ENCODE measurements at places on chromosomes 5 and 9.

DNA sequence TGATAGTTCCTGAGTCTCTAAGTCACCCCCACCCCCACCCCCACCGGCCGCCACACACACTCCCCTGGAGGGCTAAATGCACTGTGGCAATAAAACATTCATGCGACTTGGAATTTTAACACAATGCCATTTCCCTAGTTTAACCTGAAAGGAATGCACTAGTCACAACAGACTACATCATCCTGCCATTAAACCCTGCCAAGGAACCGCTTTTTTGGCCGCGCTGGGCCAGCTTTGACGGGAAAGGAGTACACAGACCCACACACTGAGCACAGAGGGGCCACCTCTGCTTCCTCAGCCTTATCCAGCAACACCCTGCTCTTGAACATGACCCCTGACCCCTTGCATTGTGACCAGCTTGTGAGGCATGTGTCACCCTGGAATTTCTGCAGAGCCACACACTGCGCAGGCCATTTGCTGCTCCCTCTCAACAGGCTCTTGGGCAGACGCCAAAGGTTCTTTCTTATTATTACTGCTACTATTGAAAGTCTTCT lies 165.3 kb downstream of the BNC2 start:
- peak; percentile 98 for DNase-seq

DNA sequence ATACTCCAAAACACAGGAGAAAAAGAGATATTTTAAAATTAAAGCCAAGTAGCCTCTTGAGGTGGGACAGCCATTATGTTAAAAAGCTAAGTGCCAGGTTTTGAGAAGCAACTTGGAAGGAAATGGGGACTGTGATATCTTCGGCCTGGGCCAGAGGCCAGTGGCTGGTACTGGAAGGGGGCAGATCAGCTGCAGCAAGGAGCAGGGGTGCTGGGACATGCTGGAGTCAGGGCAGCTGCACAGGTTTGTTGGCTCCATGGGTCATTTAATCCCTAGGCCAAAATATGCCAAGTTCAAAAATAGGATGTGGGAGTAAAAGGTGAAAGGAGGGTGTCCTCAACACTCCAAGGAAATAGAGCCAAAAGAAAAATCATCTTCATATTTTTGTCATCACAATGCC lies 30.0 kb downstream of the ADRB2 start:
- DNase-seq: no peak

GRCh38 chr9:28801144-28801799 lies 1228.0 kb upstream of the C9orf72 start:
- DNase-seq: peak; percentile 10

- DNase-seq: no peak
These were observed 313 bp downstream of the LCN12 start for GRCh38 chr9:136952321-136952850.

DNA sequence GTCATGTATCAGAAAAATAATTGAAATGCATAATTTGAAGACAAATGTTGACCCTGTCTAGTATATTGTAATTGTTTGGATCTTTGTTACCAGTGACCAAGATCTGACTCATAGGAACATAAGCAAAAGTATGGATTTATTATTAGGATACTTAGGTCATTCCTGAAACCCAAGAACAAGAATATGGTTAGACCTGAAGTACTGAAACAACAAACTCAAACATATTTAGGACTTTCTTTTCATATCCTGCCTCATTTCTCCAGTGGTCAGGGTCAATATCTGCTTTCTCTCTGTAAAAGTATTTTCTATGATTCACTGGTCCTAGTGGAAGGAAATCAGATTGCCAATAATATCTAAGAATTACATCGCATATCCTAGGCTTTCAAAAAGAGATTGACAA lies 1937.1 kb upstream of the WWC1 start:
- DNase-seq: no peak

DNA sequence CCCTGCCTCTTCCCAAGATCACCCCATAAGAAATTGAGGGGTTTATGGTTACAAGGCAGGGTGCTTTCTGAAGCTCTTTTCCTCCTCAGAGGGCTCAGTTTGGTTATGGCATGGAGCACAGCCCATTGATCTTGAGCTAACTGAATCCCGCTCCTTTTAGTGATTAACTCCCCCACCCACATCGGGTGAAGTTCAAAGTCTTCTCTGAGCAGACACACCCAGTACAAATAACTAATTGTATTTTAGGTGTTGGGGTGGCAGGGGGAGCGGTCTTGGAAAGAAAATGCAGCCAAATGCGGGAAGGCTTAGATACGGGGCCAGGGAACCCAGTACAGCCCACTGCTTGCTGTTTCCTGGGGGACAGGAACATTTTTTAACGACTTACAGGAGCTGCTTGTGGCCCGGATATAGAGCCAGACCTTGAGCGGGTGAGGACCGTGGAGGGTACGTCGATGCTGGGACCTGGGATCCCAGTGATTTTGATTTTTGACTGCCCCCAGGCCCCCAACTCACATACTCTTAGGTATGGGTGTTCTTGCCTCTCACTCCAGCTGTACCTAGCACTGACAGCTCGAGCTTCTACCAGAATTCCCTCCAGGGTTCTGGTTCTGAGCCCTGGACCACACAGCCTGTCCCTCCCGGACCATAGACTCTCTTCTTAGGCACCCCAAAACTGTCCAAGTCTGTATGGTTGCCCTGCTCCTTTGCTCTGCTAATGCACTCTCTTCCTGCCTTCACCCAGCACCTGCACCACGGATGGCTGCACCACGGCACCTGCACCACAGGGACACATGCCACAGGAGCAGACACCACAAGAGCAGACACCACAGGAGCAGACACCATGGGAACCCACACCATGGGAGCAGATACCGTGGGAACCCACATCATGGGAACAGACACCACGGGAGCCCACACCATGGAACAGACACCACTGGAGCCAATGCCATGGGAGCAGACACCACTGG lies 18.3 kb upstream of the RXRA start:
- DNase-seq: no peak

DNA sequence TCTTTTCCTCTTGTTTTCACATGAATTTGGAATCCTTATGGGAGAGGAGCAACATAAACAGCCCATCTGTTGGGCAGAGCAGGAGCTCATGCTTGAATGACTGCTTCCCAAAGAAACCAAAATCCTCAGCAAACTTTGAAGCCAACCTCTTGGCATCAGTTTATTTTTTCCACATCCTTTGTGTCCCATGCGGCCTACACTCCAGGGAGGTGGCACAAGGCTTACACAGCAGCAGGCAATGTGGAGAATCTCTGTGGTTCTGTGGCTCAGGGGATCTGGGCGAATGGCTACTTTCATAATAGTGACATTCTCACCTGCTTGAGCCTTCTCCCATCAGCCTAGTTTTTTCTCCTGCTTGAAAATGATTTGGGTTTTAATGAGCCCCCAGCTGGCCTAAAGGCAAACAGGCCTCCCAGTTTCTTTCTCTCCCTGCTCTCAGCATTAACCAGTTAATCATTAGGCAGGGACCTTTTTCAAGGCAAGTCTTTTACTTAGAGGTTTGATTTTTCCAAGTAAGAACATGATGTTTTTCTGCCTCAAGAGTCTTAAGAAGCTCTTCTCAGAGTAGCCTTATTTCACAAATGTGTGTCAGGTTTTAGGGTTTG lies 370.3 kb downstream of the ARHGEF28 start:
- DNase-seq: no peak

GRCh38 chr5:16659536-16659935 lies 42.7 kb upstream of the RETREG1 start:
- no peak for DNase-seq

DNA sequence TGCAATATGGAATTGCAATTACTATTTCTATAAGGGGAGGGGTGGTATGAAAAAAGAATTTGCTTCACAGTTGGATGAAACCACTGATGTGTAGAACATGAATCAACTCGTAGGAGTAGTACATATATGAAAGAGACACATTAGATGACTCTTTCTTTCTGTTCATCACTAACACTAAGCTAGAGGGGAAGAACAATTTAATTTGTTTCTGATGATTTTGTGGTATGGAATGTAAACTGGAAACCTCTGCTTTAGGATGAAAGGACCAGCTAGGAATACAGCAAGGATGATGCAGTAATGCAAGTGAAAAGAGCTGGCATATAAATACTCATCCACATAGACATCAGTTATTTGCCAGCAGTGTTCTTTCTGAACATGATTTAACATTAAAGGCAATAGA lies 113.4 kb downstream of the PAPPA start:
- no peak for DNase-seq

- no peak for DNase-seq
These were observed 114.8 kb upstream of the PJA2 start for GRCh38 chr5:109524555-109524954.

DNA sequence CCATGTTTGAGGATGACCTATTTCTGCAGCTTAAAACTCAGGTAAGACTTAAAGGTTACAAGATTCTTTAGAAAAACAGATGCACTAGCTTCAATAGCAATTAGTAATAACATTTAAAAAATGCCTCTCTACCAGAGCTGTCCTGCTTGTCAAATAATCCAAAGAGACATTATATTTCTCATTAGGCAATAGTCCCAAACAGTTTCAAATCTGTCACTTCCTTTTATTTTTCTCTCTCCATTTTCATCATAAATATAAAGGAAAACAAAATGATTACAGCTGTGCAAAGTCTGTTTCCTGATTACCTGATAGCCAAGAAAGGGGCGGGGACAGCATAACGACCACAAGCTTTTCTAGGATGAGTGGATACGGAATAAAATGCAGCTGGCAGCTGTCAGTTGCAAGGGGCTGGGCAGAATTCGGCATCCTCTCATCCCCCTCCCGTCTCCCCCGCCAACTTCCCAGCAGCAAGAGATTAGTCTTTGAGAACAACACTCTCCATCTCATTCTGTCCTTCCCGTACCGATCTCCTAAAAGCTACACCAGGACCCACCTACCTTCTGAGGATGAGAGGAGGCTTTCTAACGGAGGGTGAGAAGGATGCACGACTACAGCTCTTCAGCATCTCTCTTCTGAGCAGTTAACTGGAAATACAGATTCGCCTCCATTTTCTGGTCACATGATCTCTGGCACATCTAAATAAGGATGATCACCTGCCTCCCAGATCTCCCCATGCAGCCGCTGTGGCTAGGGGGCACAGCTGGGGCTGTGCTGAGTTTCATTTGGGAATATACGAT lies 72.5 kb upstream of the PCA3 start:
- DNase-seq: no peak

DNA sequence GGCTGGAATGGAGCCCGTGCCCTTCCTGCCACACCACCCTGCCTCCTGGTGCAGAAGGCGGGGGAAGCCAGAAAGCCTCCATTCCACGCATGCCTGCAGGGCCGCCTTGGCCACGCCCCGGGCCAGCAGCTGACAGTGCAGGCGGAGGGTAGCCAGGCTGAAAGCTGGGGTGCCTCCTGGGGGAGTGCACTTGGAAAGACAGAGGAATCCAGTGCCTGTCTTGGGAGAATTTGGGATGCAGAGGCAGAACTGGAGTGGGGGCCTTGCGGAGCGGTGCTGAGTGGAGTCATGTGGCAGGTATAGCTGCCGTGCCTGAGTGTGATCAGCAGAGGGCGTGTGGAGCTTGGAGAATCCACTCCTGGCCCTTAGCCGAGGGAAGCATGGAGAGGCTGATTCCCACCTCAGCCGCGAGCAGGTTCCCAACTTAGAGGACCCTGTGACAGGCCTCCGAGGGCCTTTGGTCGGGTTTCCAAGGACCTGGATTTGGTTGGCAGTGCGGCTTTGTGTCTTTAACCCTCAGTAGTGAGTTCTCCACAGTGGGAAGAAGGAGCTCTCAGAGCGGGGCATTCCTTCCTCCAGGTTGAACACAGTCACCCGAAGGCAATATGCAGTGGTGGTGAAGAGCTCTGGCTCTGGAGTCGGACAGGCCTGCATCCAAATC lies 9.1 kb upstream of the URM1 start:
- peak; percentile 76 for DNase-seq

GRCh38 chr5:181121675-181122561 lies 9.1 kb downstream of the OR2V1 start:
- no peak for DNase-seq

DNA sequence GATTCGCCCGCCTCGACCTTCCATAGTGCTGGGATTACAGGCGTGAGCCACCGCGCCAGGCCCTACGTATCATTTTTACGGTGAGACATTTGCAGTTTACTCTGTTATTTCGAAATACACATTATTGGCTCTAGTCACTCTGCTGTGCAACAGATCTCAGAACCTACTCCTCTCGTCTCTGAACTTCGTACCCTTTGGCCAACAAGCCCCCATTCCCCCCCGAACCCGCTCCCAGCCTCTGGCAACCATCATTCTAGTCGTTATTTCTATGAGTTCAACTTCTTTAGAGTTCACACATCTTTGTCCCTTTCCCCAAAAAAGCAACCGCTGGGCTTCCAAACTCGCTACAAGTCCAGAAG lies 735 bp downstream of the PTGR1 start:
- no peak for DNase-seq

- no peak for DNase-seq
These were observed 33.7 kb downstream of the SSBP2 start for GRCh38 chr5:81717226-81717625.

- DNase-seq: no peak
These were observed 231.9 kb downstream of the ADAMTSL1 start for GRCh38 chr9:18705796-18706392.

GRCh38 chr5:179803651-179804554 lies 2.8 kb downstream of the MGAT4B start:
- peak; percentile 38 for DNase-seq

- DNase-seq: no peak
These were observed 16.8 kb downstream of the TNFSF15 start for GRCh38 chr9:114789006-114789405.

GRCh38 chr5:68465133-68465532 lies 249.6 kb downstream of the PIK3R1 start:
- no peak for DNase-seq

DNA sequence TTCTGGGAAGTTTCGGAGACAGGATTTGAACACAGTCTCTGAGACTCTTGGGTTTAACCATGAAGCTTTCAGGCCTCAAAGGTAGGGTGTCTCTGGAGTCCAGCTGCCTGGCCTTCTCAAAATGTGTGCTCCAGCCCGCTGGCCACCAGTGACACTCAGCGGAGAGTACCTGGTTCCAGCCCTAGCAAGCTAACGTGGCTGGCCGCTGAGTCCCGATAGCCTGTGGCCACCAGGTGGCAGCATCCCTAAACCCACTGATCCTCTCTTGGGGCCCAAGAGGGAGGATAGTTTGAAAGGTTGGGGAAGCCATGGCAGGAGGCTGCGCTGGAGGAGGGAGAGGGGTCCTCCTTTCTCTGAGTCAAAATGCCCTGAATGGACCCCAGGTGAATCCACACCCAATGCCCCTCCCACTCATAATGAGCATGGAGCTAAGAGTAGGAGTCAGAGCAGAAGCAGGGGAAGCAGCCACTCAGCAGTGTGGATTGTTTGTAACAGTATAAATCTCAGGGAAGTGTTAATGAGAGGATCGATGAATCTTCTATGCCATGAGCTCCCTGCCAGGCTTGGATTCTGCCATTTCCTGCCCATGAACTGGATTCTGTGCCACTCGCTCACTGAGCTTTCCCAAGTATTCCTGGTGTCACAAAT lies 5.4 kb upstream of the TIFAB start:
- DNase-seq: peak; percentile 22

DNA sequence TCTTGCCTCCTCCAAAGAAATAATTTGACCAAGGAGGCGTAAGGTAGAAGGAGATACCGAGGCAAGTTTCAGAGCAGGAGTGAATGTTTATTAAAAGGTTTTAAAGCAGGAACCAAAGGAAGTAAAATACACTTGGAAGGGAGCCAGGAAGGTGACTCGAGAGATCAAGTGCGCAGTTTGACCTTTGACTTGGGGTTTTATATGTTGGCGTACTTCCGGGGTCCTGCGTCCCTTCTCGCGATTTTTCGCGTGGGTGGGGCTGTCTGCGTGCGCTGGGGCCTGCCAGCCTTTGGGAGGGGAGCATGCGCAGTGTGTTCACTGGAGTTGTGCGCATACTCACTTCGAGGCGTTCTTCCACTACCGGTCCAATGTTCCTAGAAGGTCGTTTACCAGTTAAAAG lies 166.0 kb upstream of the IRX2 start:
- no peak for DNase-seq
